ENCODE measurements at places on chromosomes 5 and 9.

- no peak for DNase-seq
Observed at GRCh38 chr5:27007121-27007520, 31.3 kb downstream of the CDH9 start.

DNA sequence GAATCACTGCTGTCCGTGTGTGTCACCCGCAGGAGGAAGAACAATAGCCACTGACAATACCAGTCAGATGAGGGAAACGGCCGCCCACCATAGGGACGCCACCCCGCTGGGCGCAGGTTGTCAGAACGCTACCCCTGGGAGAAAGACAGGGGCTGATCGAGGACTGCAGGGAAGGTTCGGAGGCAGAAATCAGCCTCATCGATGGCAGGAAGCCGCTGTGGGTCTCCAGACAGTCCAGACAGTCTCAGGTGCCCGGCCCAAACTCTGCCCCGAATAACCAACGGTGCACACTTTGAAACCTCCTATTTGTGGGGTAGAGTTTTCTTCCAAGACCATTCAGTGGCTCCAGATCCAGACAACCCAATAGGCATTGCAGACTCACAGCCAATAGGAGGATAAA, 181.5 kb downstream of the ROR2 start:
- no peak for DNase-seq

DNA sequence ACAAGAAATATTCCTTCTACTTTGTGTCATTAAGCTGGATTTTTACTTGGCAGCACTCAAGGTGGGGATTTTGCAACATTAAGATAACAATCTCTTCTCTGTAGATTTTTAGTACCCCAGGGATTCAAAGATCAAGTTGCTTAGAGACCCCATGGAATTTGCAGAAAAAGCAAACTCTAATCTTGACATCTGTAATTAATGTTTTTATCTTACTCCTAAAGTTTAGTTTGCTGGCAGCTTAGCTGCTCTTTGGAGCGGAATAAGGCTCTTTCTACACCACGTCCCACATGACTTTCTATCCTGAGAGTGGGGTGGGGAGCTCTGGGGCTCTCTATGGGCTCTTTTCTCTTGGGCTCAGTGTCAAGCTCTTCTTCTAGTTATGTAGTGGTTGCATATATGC, 21.7 kb upstream of the SPDL1 start:
- DNase-seq: no peak

- DNase-seq: no peak
Observed at GRCh38 chr5:6754766-6755165, 41.5 kb downstream of the TENT4A start.

DNA sequence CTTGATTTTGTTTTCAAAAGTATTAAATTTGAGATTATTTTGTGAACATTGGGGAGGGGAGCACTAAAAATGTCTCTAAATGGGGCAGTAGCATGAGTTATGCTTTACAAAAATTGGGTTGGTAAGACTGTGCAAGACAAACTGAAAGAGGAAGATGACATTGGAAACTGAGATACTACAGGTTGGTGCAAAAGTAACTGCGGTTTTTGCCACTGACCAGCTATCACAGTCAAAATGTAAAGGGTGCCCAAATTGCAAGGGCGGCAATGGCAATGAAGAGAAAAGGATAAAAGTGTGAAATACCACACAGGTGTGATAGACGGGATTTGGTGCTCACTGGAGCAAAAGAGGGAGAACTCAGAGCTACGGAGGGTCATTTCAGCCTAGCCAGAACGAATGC, 124.0 kb downstream of the FANCC start:
- DNase-seq: no peak

DNA sequence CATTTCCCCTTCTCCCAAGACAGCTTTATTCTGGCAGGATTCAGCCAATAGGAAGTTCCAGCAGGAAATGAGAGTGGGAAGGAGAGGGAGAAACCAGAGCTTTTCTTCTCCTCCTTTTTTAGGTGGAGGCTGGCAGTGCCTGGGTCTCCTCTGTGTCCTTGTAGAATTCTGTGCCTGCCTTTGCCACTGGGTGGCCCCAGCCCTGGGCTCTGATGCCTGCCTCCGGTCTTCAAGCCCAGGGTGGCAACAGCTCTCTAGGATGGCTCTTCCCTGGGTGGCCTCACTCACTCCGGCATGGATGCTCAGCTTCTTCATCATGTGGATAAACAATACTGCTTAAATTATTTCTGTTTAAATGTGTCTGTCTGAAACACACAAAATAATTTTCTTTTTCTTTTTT, 694.8 kb downstream of the SEMA5A start:
- DNase-seq: no peak

- DNase-seq: no peak
Observed at GRCh38 chr9:23747088-23748075, 78.7 kb downstream of the ELAVL2 start.

DNA sequence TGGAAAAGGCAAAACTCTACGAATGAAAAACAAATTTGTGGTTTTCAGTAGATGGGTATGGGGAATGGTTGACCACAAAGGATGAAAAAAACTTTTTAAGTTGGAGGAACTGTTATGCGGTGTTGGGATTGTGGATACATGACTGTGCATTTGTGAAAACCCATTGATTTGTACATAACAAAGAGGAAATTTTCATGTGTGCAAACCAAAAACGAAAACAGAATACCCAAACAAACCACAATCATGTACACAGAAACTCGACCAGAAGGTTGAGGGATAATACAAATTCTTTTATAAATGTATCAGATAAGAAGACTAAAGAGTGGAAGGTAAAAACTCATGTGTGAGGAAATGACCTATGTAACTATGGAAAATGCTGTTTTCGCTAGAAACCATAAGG, 1012.4 kb downstream of the CDH18 start:
- no peak for DNase-seq

DNA sequence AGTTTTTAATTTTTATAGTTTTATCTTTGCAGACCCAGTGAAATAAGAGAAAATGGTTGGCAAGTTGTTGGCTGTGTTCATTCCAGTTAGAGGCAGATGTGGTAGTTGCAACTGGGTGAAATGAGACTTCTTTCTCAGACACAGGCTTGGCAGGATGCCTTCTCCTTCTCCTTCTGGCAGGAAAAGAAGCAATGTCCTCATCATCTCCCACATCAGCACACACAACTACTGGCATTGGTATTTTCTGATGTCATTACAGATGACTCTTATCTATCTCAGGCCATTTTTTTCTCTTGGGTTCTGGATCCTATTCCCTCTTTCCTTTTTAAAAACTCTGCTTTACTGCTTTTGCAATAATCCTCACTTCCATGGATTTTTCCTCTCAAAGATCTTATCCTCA, 103.3 kb upstream of the EDIL3 start:
- no peak for DNase-seq
